Activated naive CD4-positive, alpha-beta T cell treated with anti-CD3 and anti-CD28 coated beads, Interleukin-2, amount 10 ng/mL, durations not matched to agents 7 days and 5 days (primary cell): ENCODE measurements at places on chromosomes 2 and 18.

GRCh38 chr2:226427538-226428307 lies 371.9 kb downstream of the IRS1 start:
- no peak for DNase-seq

GRCh38 chr2:126852361-126852760 lies 46.3 kb upstream of the TEX51 start:
- no peak for DNase-seq

DNA sequence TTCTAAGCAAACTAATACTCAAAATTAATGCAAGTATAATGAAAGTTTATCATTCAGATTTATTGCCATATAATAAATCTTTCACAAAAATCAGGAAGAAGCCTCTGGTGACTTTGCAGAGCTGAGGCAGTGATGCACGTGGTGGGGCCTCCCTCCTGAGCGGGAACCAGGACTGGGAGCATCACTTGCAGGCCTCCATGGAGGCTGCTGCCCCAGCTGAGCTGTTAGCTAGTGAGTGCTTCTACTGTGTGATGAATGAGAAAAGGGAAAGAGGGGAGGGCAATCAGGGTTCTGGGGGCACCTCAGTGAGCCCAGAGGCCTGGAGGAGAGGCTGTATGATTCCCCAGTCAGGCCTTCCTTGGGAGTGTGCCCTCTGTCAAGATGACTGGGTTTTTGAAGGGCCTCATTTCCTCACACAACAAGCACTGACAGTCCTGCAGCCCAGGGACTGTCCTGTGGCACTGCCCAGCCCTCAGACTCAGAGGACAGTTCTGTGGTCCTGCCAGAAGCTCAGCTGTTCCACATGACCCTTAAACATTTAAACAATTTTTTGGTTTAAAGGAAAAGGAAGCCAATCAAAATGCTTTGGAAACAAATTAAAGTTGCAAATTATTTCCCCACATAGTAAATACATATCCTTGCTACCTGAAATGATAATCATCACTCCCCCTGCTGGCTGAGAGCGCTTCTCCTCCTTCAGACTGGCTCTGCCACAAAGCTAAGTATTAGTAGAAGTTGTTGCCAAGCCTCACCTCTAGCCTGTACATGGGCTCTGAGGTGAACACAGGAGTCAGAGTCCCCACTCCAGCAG lies 90.9 kb upstream of the SMAD7 start:
- peak; percentile 72 for DNase-seq

- DNase-seq: no peak
Measured at GRCh38 chr2:179123272-179123662, 73.3 kb upstream of the CCDC141 start.

DNA sequence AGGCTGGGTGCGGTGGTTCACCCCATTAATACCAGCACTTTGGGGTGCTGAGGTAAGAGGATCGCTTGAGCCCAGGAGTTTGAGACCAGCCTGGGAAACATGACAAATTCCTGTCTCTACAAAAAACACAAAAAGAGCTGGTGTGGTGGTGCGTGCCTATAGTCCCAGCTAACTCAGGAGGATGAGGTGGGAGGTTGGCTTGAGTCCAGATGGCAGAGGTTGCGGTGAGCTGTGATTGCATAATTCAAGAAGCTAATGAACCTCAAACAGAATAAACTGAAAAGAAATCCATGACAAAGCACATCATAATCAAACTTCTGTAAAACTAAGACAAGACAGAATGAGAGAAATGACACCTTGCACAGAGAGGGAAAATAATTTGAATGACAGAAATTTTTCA lies 54.8 kb downstream of the SEMA4F start:
- DNase-seq: no peak

DNA sequence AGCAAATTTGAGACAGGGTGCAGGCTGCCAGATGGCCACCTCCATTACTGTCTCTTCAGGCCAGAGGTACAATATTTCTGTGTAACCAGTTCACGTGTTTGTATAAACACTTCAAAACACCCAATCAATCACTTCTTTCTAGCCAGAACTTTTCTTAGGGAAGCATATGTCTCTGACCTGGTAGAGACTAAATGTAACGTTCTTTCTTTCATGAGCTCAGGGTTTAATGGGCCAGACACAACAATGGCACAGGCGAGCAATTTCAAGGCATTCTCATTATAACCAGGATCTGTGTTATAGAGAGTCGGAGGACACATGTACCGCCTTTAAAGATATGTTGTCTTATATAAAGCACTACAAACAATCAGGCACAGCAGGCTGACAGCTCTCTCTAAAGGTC lies 1846.4 kb upstream of the PIK3C3 start:
- DNase-seq: no peak

DNA sequence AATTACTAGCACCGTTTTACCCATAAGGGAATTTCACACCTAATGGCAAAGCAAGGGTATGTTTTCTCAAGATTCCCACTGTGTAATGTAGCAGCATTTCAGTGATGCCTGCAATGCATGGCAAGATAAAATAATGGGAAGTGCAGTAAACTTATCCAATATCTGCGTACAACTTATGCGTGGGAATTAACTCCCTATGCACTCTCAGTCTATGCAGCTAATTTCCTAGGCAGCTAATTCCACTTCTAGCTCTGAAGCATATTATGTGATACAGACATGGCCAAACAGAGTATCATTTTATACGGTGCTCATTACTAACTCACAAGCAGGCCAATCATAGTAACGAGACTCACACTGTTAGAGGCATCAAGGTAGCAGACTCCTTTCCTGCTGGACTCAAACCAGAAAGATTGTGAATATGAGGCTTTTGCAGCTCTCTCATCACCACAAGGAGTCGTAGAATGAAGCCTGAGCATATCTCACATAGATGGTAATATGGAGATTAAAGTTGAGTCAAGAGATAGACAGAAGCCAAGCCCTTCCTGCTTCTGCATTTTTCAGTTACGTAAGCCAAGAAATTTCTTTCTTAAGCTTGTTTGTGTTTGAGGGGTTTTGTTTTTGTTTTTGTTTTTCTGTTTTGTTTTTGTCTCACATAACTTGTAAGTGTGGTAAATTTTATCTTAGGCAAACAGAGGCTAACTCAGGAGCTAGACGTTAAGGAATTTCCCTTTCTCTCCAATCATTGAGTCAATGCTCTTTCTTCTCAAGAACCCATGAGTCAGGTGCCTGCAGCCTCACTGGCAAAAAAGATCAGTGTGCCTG lies 34.8 kb upstream of the ITGAV start:
- no peak for DNase-seq
